Thyroid gland (tissue), 4 donors: ENCODE measurements at places on chromosomes 5 and 9. TPM values are rescaled to one million over a fixed set of nuclear protein-coding genes. Genes with fewer than 3 reads are reported as not detected.

GRCh38 chr5:143662020-143662419 lies 149.9 kb upstream of the HMHB1 start:
- DNase-seq = no peak
- H3K36me3 ChIP-seq = no peaks in the 10 kb centered on the region
- no peak overlapping the region for H3K27ac ChIP-seq
- H3K4me1 ChIP-seq = no peaks in the 10 kb centered on the region
- H3K4me3 ChIP-seq = no peak overlapping the region

The SELENOP gene
- total RNA-seq = 162 TPM

DNA sequence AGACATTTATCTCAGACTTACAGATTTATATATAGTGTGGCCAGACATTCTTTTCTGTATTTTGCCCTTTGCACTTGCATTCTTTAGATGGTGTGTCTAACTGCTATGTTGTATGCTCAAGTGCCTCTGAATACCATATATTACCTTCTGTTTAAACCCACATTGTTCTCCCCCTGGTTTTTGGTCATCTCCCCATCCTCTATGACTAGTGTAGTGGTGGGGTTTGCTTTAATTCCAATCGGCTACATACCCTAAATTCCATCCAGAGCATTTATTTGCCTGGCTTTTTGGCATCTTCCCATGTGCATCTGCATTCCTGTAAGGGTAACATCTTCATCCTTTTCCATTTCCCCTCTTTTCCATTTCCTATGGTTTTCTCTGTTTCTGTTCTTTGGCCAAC lies 271.0 kb upstream of the SLC30A5 start:
- no peaks in the 10 kb centered on the region for H3K27me3 ChIP-seq
- no peaks in the 10 kb centered on the region for H3K4me1 ChIP-seq

DNA sequence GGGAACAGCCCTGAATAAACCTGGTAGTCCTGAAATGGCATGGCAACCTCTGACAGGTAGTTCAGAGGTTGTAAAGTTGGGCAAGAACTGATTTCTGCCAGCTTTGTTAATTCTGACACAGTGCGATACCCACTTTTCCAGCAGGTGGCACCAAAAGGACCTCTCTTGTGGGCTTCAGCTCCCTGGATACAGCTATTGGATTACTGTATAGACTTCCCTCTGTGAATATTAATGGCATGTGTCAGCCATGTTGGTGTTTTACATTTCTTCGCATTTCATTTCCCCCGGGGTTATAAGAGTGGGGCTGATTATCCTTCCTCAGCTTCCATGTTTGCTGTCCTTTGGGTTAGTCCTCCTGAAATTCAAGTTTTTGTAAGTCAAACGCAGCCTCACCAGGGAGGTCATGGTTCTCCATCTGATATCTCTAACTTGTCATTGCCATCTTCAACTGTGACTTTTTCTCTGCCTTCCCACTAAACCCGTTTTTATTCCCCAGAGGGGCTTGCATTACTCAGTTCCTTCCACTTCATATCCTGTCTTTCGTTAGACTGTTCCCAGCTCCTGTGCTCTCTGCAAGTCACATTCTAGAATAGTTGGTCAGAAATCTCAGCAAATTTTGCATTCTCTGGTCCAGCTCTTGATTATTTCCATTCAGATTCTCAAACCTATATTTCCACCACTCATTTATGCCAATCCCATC lies 135.6 kb downstream of the LIFR start:
- H3K27me3 ChIP-seq = no peaks in the 10 kb centered on the region
- H3K36me3 ChIP-seq = no peaks in the 10 kb centered on the region
- DNase-seq = peak; percentile 67
- H3K27ac ChIP-seq = no peak overlapping the region
- H3K4me3 ChIP-seq = no peak overlapping the region

DNA sequence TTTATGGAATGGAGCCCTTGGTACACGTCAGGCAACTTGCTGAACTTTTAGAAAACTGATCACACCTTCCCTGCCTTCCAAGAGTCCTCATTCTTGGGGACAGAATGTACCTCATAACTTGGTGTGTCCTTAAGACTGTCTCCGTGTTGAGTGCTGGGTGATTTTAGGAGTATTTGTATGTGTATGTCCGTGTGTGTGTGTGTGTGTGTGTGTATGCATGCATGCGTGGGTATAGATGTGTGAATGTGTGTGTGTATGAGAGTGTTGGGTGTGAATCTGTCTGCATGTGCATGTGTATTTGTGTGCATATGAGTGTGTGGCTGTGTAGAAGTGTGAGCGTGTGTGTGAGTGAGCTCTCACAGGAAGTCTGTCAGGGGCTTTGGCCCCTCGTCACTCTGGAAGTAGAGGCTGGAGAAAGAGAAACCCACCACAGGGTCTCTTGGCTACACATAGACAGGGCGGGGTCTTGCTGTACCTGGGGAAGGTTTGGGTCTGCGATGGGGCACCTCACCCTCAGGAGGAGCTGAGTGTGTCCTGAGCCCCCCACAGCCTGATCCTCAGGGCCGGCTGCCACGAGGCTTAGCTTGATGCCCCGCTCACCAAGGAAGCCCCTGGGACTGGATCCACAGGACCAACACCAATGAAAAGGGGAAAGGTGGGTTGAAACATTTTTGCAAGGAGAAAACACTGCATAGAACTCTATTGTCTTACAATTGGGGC lies 33.1 kb upstream of the ANKRD33B start:
- no peaks in the 10 kb centered on the region for H3K27me3 ChIP-seq
- no peak overlapping the region for H3K27ac ChIP-seq
- DNase-seq = no peak
- no peaks in the 10 kb centered on the region for H3K36me3 ChIP-seq
- no peak overlapping the region for H3K4me3 ChIP-seq

The FST gene
- total RNA-seq = 3.0 TPM

- DNase-seq = no peak
- no peaks in the 10 kb centered on the region for H3K4me1 ChIP-seq
- H3K27ac ChIP-seq = no peak overlapping the region
Observed at GRCh38 chr9:76049341-76049740, 158.9 kb downstream of the PCSK5 start.

GRCh38 chr5:128711216-128711615 lies 173.2 kb upstream of the FBN2 start:
- no peaks in the 10 kb centered on the region for H3K4me1 ChIP-seq
- no peak for DNase-seq
- H3K27ac ChIP-seq = no peak overlapping the region
- H3K36me3 ChIP-seq = no peaks in the 10 kb centered on the region
- H3K4me3 ChIP-seq = no peak overlapping the region

The C5orf34 gene
- 0.42 TPM for total RNA-seq

DNA sequence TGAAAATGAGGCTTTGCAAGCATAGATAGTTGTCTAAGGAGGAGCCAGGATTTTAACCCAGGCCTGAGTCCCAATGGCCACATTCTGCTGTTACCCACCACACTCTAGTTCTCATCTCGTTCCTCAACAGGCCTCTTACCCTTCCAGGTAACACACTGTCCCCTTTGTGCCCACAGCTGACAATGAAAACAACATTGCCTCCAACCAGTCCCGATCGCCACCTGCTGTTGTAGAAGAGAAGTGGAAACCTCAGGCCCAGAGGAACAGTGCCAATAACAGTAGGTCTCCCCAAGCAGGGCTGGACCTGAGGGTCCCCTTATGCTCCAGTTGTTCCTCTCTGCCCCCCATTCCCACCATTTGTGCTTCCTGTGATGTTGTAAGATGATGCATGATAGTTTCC lies 30.4 kb downstream of the AMBP start:
- H3K27me3 ChIP-seq = no peaks in the 10 kb centered on the region
- H3K4me1 ChIP-seq = no peaks in the 10 kb centered on the region
- H3K27ac ChIP-seq = no peak overlapping the region
- H3K36me3 ChIP-seq = peaks cover 15% of the 10 kb centered on the region
- no peak overlapping the region for H3K4me3 ChIP-seq

The PTAR1 gene
- 80.9 TPM for total RNA-seq

DNA sequence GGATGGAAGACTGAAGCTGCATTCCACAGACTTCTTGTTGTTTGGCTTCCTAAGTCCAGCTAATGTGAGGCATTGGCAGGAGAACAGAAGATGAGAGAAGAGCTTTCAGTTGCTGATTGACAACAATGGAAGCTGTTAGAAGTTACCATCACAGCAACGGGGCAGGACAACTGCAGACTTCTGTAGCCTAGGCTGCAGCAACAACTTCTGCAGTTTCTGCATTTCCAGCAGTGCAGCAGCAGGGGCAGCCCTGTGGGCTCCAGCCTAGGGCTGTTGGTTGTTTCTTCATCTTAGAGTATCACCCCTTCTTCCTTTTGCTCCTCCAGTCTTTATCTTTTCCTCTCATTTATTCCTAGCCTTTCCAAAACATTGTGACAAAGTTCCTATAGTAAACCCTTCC lies 528.8 kb upstream of the PTGER4 start:
- no peaks in the 10 kb centered on the region for H3K27me3 ChIP-seq
- no peaks in the 10 kb centered on the region for H3K4me1 ChIP-seq
- H3K27ac ChIP-seq = no peak overlapping the region
- H3K4me3 ChIP-seq = no peak overlapping the region
- no peak for DNase-seq

The ZBTB6 gene
- 12.3 TPM for total RNA-seq

DNA sequence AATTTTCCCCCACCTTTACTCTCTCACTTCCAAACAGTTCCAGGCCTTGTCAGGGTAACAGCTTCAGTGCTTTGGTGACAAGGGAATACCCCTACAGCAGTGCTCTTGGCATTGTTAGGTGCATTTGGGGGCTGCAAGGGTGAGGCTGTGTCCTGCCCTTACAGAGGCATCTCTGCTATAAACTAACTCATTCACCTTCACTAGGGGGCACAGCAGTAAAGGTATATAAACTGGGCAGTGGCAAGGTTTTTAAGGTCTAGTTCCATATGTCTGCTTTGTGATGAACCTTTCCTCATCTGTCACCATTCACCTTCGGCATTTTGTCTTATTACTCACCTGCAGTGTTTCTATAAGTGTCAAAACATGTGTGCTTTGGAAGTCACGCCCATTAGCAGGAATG lies 79.1 kb upstream of the GPR151 start:
- no peak for DNase-seq
- no peaks in the 10 kb centered on the region for H3K36me3 ChIP-seq
- H3K4me1 ChIP-seq = no peaks in the 10 kb centered on the region
- H3K27me3 ChIP-seq = no peaks in the 10 kb centered on the region

- H3K27ac ChIP-seq = peak overlapping the region; percentile 48
- no peaks in the 10 kb centered on the region for H3K36me3 ChIP-seq
- no peak for DNase-seq
- peaks cover 15% of the 10 kb centered on the region for H3K4me1 ChIP-seq
Observed at GRCh38 chr5:150139334-150139733, 16.3 kb downstream of the PDGFRB start.

- no peak overlapping the region for H3K4me3 ChIP-seq
- DNase-seq = no peak
- no peaks in the 10 kb centered on the region for H3K4me1 ChIP-seq
Observed at GRCh38 chr5:127416906-127417305, 100.5 kb upstream of the PRRC1 start.

The CTXN3 gene
- not detected for total RNA-seq

- peak overlapping the region; percentile 85 for H3K27ac ChIP-seq
- DNase-seq = no peak
- no peak overlapping the region for H3K4me3 ChIP-seq
- H3K27me3 ChIP-seq = no peaks in the 10 kb centered on the region
- H3K4me1 ChIP-seq = peaks cover 23% of the 10 kb centered on the region
Observed at GRCh38 chr9:3887786-3888496, 362.1 kb upstream of the RFX3 start.

The RNF44 gene
- 27.3 TPM for total RNA-seq

- no peaks in the 10 kb centered on the region for H3K4me1 ChIP-seq
- no peaks in the 10 kb centered on the region for H3K27me3 ChIP-seq
- H3K27ac ChIP-seq = no peak overlapping the region
- H3K36me3 ChIP-seq = no peaks in the 10 kb centered on the region
- H3K4me3 ChIP-seq = no peak overlapping the region
- DNase-seq = peak; percentile 50
Observed at GRCh38 chr5:150350524-150351344, 6.8 kb upstream of the TCOF1 start.

GRCh38 chr5:123208668-123209501 lies 119.8 kb downstream of the PRDM6 start:
- no peak for DNase-seq
- H3K27me3 ChIP-seq = no peaks in the 10 kb centered on the region
- H3K4me3 ChIP-seq = no peak overlapping the region
- no peaks in the 10 kb centered on the region for H3K36me3 ChIP-seq
- H3K27ac ChIP-seq = no peak overlapping the region
- no peaks in the 10 kb centered on the region for H3K4me1 ChIP-seq

DNA sequence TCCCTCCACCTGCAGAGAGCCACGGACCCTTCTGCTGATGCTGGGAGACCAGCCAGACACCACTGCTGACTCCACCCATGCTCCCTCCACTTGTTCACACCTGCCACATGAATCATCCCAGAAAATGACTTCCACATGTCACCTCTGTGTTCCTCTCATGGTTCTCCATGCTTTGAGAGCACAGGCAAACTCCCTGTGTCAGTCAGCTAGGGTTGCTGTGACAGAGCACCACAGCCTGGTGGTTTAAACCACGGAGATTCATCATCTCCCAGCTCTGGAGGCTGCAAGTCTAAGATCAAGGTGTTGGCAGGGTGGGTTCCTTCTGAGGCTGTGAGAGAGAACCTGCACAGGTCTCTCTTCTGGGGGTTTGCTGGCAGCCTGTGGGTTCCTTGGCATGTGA lies 381.4 kb downstream of the GADD45G start:
- no peak overlapping the region for H3K27ac ChIP-seq
- no peaks in the 10 kb centered on the region for H3K27me3 ChIP-seq
- no peak for DNase-seq
- H3K4me3 ChIP-seq = no peak overlapping the region
- H3K36me3 ChIP-seq = no peaks in the 10 kb centered on the region

The ENC1 gene
- 7.8 TPM for total RNA-seq

- no peak overlapping the region for H3K4me3 ChIP-seq
- no peak for DNase-seq
- no peaks in the 10 kb centered on the region for H3K27me3 ChIP-seq
- peaks cover 3% of the 10 kb centered on the region for H3K36me3 ChIP-seq
- H3K4me1 ChIP-seq = peaks cover 23% of the 10 kb centered on the region
Observed at GRCh38 chr9:87601176-87601575, 103.5 kb downstream of the DAPK1 start.

GRCh38 chr9:123290764-123291163 lies 22.4 kb upstream of the STRBP start:
- no peaks in the 10 kb centered on the region for H3K36me3 ChIP-seq
- H3K27me3 ChIP-seq = no peaks in the 10 kb centered on the region
- no peak for DNase-seq
- no peak overlapping the region for H3K4me3 ChIP-seq

- DNase-seq = peak; percentile 1
- no peaks in the 10 kb centered on the region for H3K4me1 ChIP-seq
- H3K27me3 ChIP-seq = no peaks in the 10 kb centered on the region
- H3K27ac ChIP-seq = no peak overlapping the region
- no peaks in the 10 kb centered on the region for H3K36me3 ChIP-seq
Observed at GRCh38 chr9:68426755-68427154, 70.3 kb downstream of the PGM5 start.

The TAF11L10 gene
- not detected for total RNA-seq

The PCDHGA10 gene
- 17.1 TPM for total RNA-seq

The ANGPTL2 gene
- total RNA-seq = 5.9 TPM

- no peak for DNase-seq
- H3K4me3 ChIP-seq = no peak overlapping the region
- H3K36me3 ChIP-seq = no peaks in the 10 kb centered on the region
- peaks cover 15% of the 10 kb centered on the region for H3K4me1 ChIP-seq
Observed at GRCh38 chr5:6829150-6829784, 116.0 kb downstream of the TENT4A start.
